ENCODE measurements at places on chromosomes 13 and 19.

- no peak for DNase-seq
These were observed 3.0 kb downstream of the ZNF708 start for GRCh38 chr19:21326169-21326568.

DNA sequence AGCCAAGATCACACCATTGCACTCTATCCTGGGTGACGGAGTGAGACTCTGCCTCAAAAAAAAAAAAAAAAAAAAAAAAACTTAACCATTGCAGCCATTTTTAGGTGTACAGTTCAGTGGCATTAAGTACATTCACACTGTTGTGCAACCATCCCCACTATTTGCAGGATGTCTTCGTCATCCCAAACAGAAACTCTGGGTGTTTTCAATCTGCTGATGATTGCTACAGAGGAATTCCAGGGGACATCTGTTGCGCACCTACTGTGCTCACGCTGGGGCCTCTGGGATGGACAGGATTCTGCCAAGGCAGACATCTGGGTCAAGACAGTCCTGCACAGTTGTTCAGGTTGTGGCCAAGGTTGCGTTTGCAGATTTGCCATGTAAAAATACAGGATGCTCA is 2.4 kb upstream of the APOC4 start:
- no peak for DNase-seq

DNA sequence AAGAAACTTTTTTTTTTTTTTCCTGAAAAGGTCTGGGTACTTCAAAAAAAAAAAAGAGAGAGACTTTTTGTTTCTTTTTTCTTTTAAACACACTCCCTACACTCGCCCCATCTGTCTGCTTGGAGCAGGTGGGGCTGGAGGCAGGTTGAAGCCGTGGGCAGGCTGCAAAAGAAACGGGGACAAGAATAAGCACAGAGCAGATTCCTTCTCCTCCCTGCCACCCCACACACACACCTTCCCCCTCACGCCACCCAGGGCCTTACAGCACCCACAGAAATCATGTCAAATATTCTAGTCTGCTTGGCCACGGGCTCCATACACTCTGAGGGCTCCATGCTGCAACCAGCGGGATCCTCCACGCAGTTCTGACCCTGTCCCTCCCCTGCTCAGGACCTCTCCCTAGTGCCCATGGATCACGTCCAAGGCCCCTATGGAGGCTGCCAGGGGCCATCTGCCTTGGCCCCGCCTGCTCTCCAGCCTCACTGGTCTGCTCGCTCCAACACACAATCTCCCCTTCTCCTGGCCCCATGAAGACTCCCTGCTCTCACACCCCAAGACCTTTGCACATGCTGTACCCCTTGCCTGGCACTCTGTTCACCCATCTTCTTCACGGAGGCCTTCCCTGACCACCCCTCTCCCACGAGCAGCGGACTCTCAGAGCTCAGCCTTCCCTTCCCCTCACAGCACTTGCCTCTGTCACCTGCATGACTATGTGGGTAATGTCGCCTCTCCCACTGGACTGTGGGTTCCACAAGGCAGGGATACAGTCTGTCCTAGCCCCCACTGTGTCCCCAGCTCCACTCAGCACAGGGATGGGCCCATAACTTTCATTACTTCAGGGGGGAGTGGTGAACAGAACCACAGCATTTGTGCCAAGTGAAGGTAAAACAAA is 11.4 kb downstream of the AKT2 start:
- no peak for DNase-seq

GRCh38 chr13:85223883-85224656 is 575.1 kb downstream of the SLITRK6 start:
- no peak for DNase-seq

GRCh38 chr19:38079926-38080380 is 144.1 kb downstream of the DPF1 start:
- no peak for DNase-seq

DNA sequence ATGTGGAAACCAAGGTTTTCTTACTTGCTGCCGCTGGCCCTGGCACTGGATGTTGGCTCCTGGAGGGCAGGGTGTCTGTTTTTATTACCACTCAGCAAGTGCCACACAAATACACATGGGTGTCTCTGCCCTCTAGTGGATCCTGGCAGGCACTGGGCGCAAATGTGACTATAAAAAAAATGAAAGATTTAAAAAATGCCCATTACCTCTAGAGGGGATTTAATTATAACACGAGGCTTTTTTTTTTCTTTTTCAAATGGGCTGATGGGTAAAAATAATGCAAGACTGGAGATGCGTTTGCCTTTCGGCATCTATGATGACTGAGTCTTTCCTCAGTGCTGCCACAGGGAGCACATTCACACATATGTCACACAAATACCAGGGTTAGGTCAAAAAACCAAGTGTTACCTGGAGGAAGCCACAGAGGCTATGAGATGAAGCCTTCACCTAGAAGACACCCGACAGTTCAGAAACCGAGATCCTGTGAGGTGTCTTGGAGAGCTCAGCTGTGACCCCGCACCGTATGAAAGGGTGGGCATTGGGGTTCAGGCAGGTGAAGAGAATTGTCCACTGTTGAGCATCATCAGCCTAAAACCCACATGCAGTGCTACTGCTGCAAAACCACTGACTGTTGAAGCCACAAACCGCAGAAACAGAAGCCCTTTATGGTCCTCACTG is 25.7 kb downstream of the CHAMP1 start:
- DNase-seq: peak; percentile 44

DNA sequence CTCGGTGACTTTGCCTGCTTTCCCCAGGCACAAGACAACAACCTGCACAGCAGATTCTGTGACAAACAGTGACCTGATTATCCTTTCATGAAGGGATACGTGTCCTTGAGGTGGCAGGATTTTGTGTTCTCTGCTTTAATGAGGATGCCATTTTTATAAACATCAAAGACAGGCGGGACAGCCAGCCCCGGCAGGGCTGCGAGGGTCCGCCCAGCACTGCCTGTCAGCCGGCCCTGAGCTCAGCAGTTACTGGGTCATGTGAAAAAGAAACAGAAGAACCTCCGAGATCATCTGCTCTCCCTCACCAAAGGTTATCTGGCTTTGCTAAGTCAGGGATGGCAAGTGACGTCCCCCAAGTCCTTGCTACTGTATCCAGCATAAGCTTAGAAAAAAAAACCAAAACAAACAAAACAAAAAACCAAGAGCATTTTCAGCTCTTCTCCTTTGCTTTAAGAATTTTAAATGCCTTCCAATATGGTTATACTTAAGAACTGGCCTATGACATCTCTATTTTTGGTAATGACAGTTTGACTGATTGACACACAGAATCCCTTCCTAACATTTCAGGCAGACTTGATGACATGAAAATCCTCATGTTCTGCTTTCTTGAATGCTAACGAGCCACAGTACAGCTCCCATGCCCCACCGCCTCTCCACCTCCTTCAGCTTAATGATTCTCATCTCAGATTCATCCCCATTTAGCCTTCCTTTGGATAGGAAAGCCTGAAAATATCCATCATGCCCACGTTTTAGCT is 666.6 kb upstream of the ARGLU1 start:
- DNase-seq: no peak

Data from CD4-positive, alpha-beta T cell treated with Interleukin-17A for 4 hours (primary cell).